Spleen (tissue), 13 donors: ENCODE measurements at places on chromosomes 11 and 22.
A peak's percentile ranks its signal among the peaks of the same experiment; 100 is the strongest.

DNA sequence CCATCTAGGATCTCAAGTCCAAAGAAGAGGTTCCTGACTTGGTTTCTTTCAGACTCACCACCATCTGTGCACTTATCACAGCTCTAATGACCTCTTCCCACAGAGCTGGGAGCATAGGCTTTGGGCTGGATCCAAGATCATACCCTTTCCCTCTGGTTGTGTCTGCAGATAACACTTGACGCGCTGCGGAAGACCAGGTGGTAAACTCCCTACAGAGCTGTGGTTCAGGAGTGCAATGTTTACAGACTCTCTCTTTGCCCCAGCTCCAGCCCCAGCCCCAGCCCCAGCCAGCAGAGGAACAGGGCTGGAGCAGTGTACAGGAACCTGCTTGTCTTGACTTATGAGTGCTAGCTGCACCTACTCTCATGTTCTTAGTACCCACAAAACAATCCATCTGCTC lies 274.4 kb upstream of the SYN3 start:
- no peaks in the 10 kb centered on the region for H3K27me3 ChIP-seq
- H3K27ac ChIP-seq, result no peak overlapping the region
- H3K4me3 ChIP-seq, result no peak overlapping the region

DNA sequence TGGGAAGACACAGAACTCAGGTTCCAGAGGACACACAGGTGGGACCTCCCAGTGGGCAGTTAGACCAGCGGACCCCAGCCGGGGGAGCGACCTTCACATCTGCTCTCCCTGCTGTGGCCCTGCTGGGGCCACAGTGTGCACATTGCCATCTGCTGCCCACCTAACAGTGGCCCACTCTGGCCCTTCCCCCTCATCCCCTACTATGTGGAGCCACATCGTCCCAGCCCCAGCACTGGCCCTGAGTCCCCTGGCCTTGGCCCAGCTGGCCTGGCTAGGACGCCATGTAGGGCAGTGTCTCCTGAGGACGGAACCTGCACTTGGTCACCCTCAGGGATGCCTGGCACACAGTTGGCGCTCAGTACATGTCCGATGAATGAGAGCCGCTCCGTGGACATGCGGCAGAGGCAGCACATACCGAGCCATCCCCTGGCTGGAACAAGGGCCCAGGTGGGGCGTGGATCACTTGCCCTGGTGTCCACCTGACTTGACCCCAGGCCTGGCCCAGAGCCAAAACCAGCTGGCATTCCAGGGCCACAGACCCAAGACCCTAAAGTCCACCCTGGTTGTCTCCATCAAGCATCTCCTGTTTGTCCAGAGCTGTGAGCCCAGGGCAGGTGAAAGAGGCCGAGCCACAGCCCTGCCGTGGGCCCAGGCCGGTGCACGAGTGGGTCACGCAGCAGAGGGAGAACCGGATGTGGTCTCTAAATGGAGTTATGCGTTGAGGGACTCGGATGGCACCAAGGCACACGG lies 93.1 kb upstream of the FGF3 start:
- no peak overlapping the region for H3K4me3 ChIP-seq
- H3K4me1 ChIP-seq, result peaks cover 10% of the 10 kb centered on the region
- peak; percentile 74 for DNase-seq
- peaks cover 3% of the 10 kb centered on the region for H3K27me3 ChIP-seq
- no peak overlapping the region for H3K27ac ChIP-seq

DNA sequence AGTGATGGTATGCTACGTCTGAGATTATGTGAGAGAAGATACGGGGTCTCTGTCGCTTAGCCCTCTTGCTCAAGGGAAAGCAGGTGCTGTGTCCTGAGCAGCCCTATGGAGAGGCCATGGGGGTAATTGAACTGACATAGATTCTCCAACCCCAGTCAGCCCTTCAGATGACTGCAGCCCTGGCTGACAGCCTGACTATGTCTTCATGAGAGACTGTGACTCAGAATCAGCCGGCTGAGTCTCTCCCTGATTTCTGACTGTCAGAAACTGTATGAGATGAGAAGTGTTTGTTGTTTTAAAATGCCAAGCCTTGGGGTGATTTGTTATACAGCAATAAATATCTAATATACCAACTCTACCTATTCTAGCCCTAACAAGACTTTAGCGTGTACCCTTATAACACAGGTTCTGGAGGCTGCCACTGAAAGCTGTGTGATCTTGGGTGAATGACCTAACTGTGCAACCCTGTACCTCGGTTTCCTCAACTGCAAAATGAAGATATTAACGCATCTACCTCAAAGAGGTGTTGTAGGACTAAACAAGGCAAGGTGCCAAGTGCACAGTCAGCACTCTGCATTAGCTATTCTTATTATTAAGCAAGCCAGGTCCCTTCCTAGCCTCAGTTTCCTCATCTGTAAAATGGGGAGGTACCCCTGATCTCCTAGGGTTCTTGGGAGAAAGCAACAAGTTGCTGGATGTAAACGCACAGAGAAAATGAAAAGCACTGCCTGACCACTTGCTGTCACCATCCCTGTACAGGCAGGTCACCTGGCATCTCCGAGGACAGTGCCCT lies 24.9 kb downstream of the SLC43A1 start:
- no peaks in the 10 kb centered on the region for H3K36me3 ChIP-seq
- DNase-seq, result no peak
- no peaks in the 10 kb centered on the region for H3K27me3 ChIP-seq
- H3K4me3 ChIP-seq, result no peak overlapping the region
- no peak overlapping the region for H3K27ac ChIP-seq
- H3K4me1 ChIP-seq, result no peaks in the 10 kb centered on the region

GRCh38 chr11:116694349-116694725 lies 78.5 kb downstream of the BUD13 start:
- H3K4me3 ChIP-seq, result no peak overlapping the region
- H3K27ac ChIP-seq, result no peak overlapping the region
- no peak for DNase-seq
- no peaks in the 10 kb centered on the region for H3K27me3 ChIP-seq
- no peaks in the 10 kb centered on the region for H3K4me1 ChIP-seq

- no peaks in the 10 kb centered on the region for H3K36me3 ChIP-seq
- peaks cover 8% of the 10 kb centered on the region for H3K4me1 ChIP-seq
- H3K27me3 ChIP-seq, result peaks cover 21% of the 10 kb centered on the region
- peak within 1 kb of the TSS; percentile 86 for H3K4me3 ChIP-seq
- peak within 1 kb of the TSS; percentile 71 for H3K27ac ChIP-seq
Observed at GRCh38 chr11:63768237-63769041, at the start of gene ZFTA. TSS of gene ZFTA (minus strand) at chr11:63768775. CDS start at chr11:63768622, 153 bp downstream.

DNA sequence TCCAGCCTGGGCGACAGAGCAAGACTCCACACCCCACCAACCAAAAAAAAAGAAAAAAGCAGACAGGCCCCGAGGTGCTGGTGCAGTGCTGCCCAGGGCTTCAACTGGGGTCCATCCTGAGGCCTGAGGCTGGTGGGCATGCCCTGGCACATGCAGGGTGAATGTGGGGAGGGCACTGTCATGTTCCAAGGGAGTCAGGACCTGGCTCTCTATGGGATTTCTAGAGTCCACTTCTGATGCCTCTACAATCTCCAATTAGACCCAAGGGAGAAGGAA lies 10.1 kb downstream of the CENPM start:
- peak overlapping the region; percentile 89 for H3K27ac ChIP-seq
- H3K4me3 ChIP-seq, result no peak overlapping the region
- no peaks in the 10 kb centered on the region for H3K27me3 ChIP-seq
- H3K36me3 ChIP-seq, result no peaks in the 10 kb centered on the region

- no peak overlapping the region for H3K27ac ChIP-seq
- no peak overlapping the region for H3K4me3 ChIP-seq
- H3K4me1 ChIP-seq, result no peaks in the 10 kb centered on the region
- no peaks in the 10 kb centered on the region for H3K36me3 ChIP-seq
Observed at GRCh38 chr11:1083621-1084551, 9.2 kb downstream of the MUC2 start.

DNA sequence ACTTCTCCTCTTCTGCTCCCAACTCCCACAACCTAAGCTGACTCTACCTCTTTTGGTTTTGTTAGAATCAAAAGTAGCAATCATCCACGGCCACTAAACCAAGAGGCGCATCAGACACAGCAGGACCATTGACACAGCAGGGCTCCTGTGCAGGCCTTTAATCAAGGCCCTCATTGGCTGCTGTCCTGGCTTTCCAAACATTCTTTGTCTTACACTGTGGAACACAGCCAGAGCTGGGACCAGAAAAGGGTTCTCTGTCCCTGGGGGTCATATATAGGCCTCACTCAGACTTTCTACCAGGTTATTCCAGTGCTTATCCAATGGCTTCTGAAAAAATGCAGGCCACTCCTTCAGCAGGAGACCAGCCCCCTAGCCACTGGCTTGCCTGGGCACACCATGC lies 212.7 kb upstream of the NTM start:
- H3K4me1 ChIP-seq, result no peaks in the 10 kb centered on the region
- H3K36me3 ChIP-seq, result no peaks in the 10 kb centered on the region
- DNase-seq, result no peak

- peaks cover 19% of the 10 kb centered on the region for H3K4me1 ChIP-seq
- H3K27ac ChIP-seq, result no peak overlapping the region
- H3K27me3 ChIP-seq, result no peaks in the 10 kb centered on the region
- DNase-seq, result peak; percentile 94
Observed at GRCh38 chr22:23069502-23070357, 589 bp upstream of the GNAZ start.

- H3K27ac ChIP-seq, result no peak overlapping the region
- H3K4me1 ChIP-seq, result no peaks in the 10 kb centered on the region
- no peak for DNase-seq
Observed at GRCh38 chr11:86220653-86221052, 23.9 kb upstream of the EED start.

- no peak for DNase-seq
- H3K4me1 ChIP-seq, result peaks cover 13% of the 10 kb centered on the region
- peak overlapping the region; percentile 77 for H3K27ac ChIP-seq
- no peaks in the 10 kb centered on the region for H3K27me3 ChIP-seq
- H3K4me3 ChIP-seq, result no peak overlapping the region
Observed at GRCh38 chr11:43920598-43921419, 21.6 kb upstream of the C11orf96 start.

DNA sequence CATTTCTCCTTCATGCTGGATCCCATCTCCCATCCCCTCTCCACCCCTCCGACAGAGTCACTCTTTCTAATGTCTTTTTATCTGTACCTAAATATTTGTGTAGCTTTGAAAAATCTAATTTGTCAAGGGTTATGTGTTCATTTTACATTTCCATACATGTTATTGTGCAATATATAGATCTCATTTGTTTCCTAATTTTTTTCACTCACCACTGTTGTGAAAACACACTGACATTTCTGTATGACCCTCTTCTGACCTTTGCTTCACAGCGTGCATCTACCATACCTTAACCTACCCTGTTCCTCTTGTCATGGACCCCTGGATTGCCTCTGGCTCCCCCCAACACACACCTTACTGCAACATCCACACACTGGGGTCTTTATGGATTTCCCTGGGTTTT lies 942.9 kb downstream of the TBC1D22A start:
- no peak for DNase-seq
- H3K36me3 ChIP-seq, result no peaks in the 10 kb centered on the region
- H3K27me3 ChIP-seq, result peaks cover 1% of the 10 kb centered on the region
- no peak overlapping the region for H3K4me3 ChIP-seq
- no peaks in the 10 kb centered on the region for H3K4me1 ChIP-seq

DNA sequence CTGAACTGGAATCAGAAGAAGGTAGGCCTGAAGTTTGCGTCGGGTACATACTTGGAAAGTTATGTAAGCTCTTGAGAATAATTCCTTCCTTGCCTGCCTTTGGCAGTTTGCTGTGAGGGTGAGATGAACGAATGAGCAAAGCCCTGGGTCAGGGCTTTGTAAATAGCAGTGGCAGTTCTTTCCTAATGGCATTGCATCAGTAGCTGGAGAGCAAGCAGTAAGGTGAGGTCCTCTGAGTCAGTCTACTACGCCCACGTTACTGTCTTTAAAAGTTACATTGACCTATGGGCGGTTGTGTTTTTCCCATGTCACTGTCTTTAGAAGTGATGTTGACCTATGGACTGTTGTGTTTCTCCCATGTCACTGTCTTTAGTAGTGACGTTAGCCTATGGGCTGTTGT lies 179.1 kb upstream of the E2F8 start:
- no peaks in the 10 kb centered on the region for H3K36me3 ChIP-seq
- no peak overlapping the region for H3K4me3 ChIP-seq
- H3K27ac ChIP-seq, result no peak overlapping the region
- no peaks in the 10 kb centered on the region for H3K4me1 ChIP-seq
- no peak for DNase-seq

- H3K27ac ChIP-seq, result no peak overlapping the region
- DNase-seq, result peak; percentile 22
- no peaks in the 10 kb centered on the region for H3K4me1 ChIP-seq
- H3K4me3 ChIP-seq, result no peak overlapping the region
- peaks cover 8% of the 10 kb centered on the region for H3K27me3 ChIP-seq
Observed at GRCh38 chr22:48874956-48875355, 952.7 kb downstream of the BRD1 start.

- DNase-seq, result no peak
- no peak overlapping the region for H3K4me3 ChIP-seq
- no peaks in the 10 kb centered on the region for H3K4me1 ChIP-seq
- H3K36me3 ChIP-seq, result no peaks in the 10 kb centered on the region
- no peaks in the 10 kb centered on the region for H3K27me3 ChIP-seq
Observed at GRCh38 chr11:112185883-112186282, 10.6 kb downstream of the BCO2 start.

DNA sequence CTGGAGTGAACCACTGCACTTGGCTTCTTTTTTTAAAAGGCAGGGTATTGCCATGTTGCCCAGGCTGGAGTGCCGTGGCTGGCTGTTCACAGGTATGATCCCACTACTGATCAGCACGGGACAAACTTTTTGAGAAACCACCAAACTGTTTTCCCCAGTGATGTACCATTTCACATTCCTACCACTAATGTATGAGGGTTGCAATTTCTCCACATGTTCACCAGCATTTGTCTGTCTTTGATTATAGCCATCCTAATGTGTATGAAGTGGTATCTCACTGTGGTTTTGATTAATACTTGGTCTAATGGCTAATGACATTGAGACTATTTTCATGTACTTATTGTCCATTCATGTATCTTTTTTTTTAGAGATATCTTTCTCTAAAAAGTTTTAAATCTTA lies 41.5 kb upstream of the EP300 start:
- no peak overlapping the region for H3K27ac ChIP-seq
- H3K36me3 ChIP-seq, result no peaks in the 10 kb centered on the region
- no peak overlapping the region for H3K4me3 ChIP-seq
- H3K4me1 ChIP-seq, result no peaks in the 10 kb centered on the region
- H3K27me3 ChIP-seq, result no peaks in the 10 kb centered on the region

- H3K27ac ChIP-seq, result no peak within 1 kb of the TSS
- H3K4me3 ChIP-seq, result no peak within 1 kb of the TSS
- no peak for DNase-seq
- H3K36me3 ChIP-seq, result no peaks in the 10 kb centered on the region
- H3K4me1 ChIP-seq, result peaks cover 28% of the 10 kb centered on the region
Observed at GRCh38 chr11:20160425-20161229, at the start of gene DBX1. TSS of gene DBX1 (minus strand) at chr11:20160475. CDS start at chr11:20160324, 151 bp downstream.

GRCh38 chr11:118009864-118010737 lies 23.9 kb downstream of the IL10RA start:
- H3K4me3 ChIP-seq, result no peak overlapping the region
- no peaks in the 10 kb centered on the region for H3K36me3 ChIP-seq
- DNase-seq, result no peak
- H3K4me1 ChIP-seq, result peaks cover 53% of the 10 kb centered on the region
- H3K27ac ChIP-seq, result peak overlapping the region; percentile 89
- no peaks in the 10 kb centered on the region for H3K27me3 ChIP-seq
